ENCODE measurements at places on chromosomes 5 and 9. TPM values are rescaled to one million over a fixed set of nuclear protein-coding genes. Genes with fewer than 3 reads are reported as not detected.

Gene ANKRD18A
- not detected for total RNA-seq

Gene NTNG2
- total RNA-seq = 1.3 TPM

Gene ARSI
- 7.2 TPM for total RNA-seq

Gene RBM18
- total RNA-seq = 9.2 TPM

Gene GFRA3
- total RNA-seq = not detected

Gene GALNT12
- 7.8 TPM for total RNA-seq

Gene MEIKIN
- not detected for total RNA-seq

Gene LRRC19
- total RNA-seq = not detected

Gene SPINK4
- not detected for total RNA-seq

Gene GPR21
- total RNA-seq = 1.5 TPM

Gene OR2Y1
- not detected for total RNA-seq

Gene SPINK7
- not detected for total RNA-seq

Gene CD14
- 4.3 TPM for total RNA-seq

Gene GABBR2
- total RNA-seq = 0.68 TPM

Gene RNF145
- total RNA-seq = 31.0 TPM

Gene C5orf52
- not detected for total RNA-seq

Gene CDX1
- total RNA-seq = 0.12 TPM

Gene RFX3
- 0.58 TPM for total RNA-seq
